ENCODE measurements at places on chromosomes 7 and 10. TPM values are rescaled to one million over a fixed set of nuclear protein-coding genes. Genes with fewer than 3 reads are reported as not detected.
A peak's percentile ranks its signal among the peaks of the same experiment; 100 is the strongest.

MSMB gene
- not detected for total RNA-seq

CRPPA gene
- total RNA-seq, result 9.9 TPM

ATE1 gene
- 38.5 TPM for total RNA-seq

PRTFDC1 gene
- total RNA-seq, result 4.7 TPM

C10orf53 gene
- not detected for total RNA-seq

PTN gene
- 5.6 TPM for total RNA-seq

GPR26 gene
- not detected for total RNA-seq

PDK4 gene
- total RNA-seq, result 61.9 TPM

ZSWIM8 gene
- total RNA-seq, result 99.1 TPM

ZNF25 gene
- 21.0 TPM for total RNA-seq

HECW1 gene
- total RNA-seq, result 4.8 TPM

ASZ1 gene
- not detected for total RNA-seq

GRCh38 chr7:70736715-70737460, 395.1 kb upstream of the GALNT17 start:
- no peak for DNase-seq

- no peak for DNase-seq
These were observed 17.7 kb downstream of the DKK1 start for GRCh38 chr10:52331638-52332364.

- DNase-seq, result no peak
These were observed 177.1 kb upstream of the SVIL start for GRCh38 chr10:29811751-29812427.

GRCh38 chr10:123988694-123989093, 97.1 kb upstream of the CPXM2 start:
- no peak for DNase-seq

DNA sequence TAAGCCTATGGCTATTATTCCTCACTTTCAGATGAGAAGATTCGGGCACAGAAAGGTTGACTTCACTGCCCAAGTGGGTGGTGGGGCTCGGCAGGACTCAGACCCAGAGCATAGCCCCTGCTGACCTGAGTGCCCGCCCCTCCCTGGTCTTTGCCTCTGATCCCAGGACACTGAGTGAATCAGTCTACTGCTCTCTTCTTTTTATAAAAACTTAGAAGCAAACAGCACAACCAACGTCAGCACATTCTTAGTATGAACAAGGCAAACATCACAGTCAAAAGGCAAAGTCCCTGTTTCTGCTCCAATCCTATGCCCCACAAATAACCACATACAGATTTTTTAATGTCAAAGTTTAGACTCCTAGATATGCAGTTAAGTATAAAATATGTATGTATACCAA, 237.8 kb downstream of the ZMYND11 start:
- no peak for DNase-seq

DNA sequence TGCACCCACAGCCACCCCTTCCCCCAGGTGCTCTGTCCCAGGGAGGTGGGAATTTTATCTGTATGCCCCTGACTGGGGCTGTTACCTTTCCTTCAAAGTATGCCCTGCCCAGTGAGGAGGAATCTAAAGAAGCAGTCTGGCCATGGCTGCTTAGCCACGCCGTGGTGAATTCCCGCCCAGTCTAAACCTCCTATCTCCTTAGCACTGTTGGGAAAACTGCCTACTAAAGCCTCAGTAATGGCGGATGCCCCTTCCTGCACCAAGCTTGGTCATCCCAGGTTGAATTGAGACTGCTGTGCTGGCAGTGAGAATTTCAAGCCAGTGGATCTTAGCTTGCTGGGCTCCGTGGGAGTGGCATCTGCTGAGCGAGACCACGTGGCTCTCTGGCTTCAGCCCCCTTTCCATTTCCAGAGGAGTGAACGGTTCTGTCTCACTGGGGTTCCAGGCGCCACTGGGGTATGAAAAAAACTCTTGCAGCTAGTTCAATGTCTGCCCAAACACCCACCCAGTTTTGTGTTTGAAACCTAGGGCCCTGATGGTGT, 87.2 kb downstream of the ABCC2 start:
- DNase-seq, result no peak

DNA sequence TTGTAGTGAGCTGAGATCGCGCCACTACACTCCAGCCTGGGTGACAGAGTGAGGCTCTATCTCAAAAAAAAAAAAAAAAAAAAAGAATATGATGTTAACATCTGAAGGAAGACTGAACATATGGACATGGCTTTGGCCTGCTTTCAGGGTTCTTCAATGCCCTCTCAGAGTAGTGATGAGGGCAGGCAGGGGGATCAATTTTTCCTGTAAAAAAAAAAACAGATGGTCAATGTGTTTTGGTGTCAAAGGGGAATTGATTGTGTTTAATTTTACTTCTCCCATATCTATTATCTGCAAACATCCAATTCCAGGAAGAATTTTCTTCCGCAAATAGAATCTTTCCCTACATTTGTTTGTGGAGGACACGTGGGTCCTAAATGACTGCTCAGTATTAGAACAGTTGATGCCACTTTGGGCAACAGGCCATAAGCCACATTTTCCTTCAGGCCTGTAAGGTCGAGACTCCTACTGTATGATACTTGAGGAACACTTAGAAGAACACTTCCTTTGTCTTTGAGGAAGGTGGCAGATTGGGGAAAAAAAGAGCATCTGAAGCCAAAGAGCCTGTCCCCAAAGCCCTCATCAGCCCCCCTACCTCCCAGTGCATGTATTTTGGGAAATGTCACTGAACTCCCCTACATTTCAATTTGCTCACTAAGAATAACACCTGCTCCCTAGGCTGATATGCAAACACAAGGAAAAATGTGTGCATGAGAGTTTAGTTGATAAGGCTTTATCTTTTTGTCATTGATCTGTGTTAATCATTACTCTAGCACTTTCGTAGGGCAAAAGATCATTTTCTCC, 28.3 kb downstream of the MGAM2 start:
- no peak for DNase-seq

- DNase-seq, result no peak
These were observed 517.8 kb downstream of the GRID1 start for GRCh38 chr10:85848756-85849155.

DNA sequence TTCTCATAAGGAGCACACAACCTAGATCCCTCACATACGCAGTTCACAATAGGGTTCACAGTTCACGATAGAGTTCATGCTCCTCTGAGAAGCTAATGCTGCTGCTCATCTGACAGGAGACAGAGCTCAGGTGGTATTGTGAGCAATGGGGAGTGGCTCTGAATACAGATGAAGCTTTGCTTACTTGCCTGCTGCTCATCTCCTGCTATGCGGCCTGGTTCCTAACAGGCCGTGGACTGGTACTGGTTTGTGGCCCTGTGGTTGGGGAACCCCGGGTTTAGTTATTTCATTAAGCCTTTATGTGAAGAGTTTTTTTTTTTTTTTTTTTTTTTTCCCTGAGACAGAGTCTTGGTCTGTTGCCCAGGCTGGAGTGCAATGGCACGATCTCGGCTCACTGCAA, 19.4 kb downstream of the SLK start:
- DNase-seq, result no peak

DNA sequence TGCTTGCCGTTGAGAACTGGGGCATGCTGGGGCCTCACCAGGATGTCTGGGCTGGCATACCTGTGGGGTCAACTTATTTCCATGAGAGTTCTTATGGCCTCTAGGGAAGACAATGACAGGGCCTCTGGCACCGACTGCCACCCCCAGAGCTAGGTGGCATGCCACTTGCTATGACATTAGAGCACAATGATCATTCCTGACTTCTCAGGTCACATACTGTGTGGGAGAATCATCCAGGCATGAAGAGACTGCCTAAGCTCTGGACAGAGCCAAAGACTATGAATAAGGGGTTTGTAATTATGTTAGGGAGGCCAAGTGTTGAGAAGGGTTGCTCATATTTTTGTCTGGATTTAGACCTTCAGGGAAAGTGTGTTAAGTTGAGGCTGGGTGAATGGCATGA, 97.5 kb downstream of the PTPN20 start:
- no peak for DNase-seq

DNA sequence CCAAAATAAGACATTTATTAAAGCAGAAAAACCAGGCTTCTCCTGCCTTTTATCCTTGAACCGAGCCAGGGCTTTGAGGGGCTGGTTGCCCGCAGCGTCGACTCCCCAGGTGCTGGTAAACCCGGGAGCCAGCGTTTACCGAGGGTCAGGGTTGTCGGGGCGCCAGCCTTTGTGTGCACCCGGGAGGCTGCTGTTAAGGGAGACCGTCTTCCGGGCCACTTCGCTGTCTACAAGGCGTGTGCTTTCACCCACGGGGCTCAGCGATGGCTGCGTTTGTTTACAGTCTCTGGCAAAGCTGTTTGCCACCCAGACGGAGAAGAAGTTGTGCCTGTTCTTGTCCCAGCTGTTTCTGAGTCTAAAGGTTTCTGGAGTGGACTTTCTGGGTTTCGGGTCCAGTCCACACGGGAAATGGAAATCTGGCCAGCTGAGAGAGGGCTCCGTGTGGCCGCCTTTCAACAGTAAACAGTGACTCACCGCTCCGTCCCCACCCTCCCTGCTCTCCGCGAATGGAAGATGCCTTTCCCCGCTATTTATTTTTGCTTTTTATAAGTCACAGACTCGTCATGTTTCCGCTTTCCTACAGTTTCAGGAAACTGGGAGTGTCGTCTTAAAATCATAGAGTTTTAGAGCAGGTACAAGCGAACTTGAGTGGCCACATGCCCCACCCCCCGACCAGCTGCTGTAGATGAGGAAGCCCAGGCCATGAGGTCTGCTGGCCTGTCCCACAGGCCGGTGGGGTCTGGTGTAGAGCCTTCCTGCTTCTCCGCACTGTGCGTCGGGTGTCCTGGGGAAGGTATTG, 2.2 kb downstream of the MAFK start:
- DNase-seq, result peak; percentile 84

DNA sequence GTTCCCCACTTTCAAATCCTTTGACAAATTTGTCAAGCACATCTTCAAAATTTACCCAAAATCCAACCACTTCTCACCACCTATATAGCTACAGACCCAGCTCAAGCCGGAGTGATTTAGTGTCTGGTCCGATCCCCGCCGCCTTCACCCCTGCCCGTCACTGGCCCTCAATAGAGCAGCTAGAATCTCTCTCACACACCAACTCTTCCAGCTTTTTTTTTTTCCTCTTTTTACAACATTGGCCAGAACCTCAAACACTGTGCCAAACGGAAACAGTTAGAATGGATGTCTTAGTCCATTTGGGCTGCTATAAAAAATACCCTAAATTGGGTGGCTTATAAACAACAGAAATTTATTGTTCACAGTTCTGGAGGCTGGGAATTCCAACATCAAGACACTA, 41.1 kb upstream of the TMEM72 start:
- DNase-seq, result peak; percentile 17

GRCh38 chr7:94104301-94104700, 100.1 kb upstream of the BET1 start:
- DNase-seq, result no peak

DNA sequence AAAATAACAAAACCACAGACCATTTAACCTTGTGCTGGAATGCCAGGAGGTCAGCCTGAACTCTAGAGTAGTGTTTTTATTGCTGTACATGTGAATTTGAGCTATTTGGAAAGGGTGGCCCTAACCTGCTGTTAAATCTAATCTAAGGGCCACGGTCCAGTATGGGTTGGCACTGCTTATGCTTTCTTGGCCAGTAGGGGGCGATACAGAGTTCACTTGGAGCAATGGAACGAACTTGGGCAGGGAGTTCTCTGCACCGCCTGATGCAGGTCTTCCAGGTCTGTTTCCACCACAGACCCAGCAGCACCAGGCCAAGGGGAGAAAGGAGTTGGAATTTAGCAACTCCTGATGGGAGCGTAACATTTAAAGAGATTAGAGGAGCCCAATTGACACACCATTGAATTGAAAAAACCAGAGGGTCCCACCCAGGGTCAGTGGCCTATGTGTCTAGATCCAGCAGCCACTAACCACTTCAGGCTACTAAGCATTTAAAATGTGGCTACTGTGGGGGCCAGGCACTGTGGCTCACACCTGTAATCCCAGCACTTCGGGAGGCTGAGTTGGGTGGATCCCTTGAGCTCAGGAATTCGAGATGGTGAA, 75.7 kb upstream of the EFCAB10 start:
- DNase-seq, result no peak

DNA sequence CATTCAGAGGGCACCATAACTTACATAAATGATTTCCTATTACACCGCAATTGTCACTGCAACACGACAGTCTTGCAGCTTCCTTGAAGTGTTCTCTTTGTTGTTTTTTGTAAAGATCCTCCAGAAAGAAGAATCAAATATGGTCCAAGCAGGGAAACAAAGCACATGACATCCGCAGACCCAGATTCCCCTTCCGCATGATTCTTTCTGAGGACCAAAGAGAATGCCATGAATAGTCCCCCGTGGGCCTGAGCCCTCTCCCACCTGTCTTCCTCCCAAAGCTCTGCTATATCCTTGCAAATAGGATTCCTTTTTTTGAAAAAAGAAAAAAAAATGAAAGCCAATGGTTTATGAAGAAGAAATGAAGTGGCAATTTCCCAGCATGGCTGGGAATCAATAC, 10.8 kb downstream of the PLXNA4 start:
- no peak for DNase-seq

- DNase-seq, result no peak
These were observed 30.2 kb downstream of the TAS2R16 start for GRCh38 chr7:122965306-122965705.

DNA sequence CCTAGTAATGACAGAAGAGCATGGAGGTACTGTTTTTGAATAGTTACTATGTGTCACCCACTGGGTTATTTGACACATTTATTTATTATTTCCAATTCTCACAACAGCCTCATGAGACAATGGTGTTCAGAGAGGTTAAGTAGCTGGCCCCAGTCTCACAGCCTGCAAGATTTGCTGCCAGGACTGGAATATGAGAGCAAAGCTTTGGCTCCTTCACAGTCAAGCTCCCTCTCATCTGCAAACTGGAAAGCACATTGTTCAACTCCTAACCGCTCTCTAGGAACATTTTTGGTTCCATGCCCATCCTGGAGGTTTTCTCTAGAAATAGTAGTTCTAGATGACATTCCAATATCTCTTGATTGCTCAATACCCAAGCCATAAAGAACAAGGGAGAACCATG, 75.5 kb upstream of the CXCL12 start:
- DNase-seq, result no peak

DNA sequence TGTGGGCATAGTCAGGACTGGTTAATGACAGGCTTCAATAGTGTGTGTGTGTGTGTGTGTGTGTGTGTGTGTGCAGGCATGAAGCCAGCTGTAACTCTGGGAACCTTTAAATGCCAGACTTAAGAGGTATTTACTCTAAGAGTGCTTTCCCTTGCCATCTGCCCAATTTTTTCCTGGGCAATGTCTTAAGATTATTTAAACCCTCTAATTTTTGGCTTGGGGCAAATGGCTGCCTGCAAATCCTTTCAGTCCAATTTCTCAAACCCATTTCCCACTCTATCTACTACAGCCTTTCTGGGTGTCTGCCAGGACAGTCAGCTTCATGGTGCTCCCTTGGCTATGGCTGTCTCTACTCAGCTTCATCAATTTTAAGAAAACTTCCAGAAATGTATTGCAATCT, 62.6 kb upstream of the C1GALT1 start:
- DNase-seq, result no peak

Measured in sciatic nerve (tissue), 2 donors.